HT1080 (cell line): ENCODE measurements at places on chromosomes 2 and 18.

GRCh38 chr18:67290421-67290820 is 226.1 kb downstream of the DSEL start:
- no peak for DNase-seq

DNA sequence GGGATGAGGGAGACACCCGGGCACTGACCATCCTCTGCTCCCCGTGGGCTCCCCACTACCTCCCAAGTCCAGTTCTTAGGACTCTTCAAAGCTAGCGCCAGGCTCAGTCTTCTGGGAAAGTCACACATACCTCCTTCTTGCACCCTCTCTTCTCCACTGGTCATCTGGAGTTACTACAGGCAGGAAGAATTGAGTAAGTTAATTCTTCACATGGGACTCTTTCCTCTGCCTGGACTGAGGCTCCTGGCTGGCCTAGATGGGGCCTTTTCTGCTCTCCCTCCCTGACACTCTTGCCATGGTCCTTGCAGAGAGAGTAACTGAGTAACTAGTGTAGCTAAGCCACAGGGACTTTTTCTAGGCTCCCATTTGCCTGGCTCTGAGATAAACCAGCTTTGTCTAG is 96.5 kb upstream of the CELF4 start:
- no peak for DNase-seq

DNA sequence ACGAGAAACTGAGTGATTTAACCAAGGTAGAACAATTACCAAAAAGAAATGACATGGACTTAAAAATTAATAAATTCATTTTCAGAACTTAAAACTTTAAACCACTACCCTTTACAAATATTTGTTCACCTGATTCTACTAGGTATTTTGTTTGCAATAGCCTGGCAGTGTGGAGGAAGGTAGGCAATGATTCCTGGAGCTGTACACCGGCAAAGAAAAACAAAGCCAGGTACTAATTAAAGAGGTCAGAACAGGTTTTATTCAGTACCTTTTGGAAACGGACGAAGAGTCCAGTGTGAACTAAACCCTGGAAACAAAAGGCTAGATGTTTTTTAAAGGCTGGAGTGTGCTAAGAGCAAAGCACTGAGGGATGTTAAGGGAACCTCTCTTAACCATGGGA is 561.3 kb upstream of the FSHR start:
- no peak for DNase-seq

- peak; percentile 64 for DNase-seq
Observed at GRCh38 chr18:27887711-27888495, 289.0 kb downstream of the CDH2 start.
